ENCODE measurements at places on chromosomes 4 and X.

DNA sequence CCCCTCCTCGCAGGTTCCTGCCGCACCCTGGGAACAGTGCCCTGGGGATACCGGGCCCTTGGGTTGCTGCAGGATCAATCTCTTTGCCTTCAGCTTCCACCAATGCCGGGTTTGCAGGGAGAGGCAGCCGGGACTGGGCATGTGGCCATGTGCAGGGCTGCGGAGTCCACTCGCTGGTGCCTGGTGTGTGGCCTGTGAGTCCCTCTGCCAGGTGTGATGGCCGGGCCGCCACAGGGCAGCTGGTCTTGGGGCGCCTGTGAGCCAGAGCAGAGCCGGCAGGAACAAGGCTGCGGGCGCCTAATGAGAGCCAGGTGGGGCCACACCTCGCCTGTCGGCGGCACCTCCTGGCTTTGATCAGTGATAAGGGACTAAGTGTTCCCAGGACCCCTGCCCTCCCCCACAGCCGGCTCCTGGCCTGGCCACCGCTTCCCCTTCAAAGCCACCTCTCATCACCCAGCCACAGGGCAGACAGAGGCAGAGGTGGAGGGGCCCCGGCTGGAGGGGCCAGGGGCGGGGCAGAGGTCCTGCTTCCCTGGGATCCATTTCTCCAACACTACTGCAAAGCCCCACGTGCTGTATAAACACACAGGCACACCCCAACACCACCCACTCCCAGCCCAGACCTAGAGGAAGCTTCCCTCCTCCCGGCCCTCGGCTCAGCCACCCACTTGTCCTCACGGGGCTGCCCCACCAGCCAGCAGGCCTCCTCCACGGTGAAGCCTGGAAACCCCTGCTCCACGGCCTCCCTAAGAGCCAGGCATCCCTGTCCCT is 132.7 kb downstream of the CPZ start:
- no peak for DNase-seq

GRCh38 chrX:5155301-5155700 is 1073.4 kb downstream of the NLGN4X start:
- DNase-seq: no peak

GRCh38 chr4:168636506-168637196 is 139.8 kb downstream of the PALLD start:
- DNase-seq: peak; percentile 93

DNA sequence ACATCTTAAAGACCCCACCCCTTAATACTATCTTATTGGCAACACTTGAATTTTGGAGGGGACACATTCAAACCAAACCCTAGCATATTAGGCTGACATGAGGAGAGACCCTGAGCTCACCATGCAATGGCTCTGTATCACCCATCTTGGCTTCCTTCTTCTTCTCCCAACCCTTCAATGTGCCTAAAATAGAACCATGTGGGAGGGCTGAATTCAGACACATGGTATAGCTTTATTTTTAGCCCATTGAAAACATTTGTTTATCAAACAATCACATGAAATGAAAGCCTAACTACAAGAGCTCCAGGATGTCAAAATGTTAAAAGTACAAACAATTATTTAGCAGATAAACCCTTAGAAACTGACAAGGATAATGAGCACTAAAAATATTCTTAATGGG is 81.6 kb downstream of the RASL11B start:
- no peak for DNase-seq

DNA sequence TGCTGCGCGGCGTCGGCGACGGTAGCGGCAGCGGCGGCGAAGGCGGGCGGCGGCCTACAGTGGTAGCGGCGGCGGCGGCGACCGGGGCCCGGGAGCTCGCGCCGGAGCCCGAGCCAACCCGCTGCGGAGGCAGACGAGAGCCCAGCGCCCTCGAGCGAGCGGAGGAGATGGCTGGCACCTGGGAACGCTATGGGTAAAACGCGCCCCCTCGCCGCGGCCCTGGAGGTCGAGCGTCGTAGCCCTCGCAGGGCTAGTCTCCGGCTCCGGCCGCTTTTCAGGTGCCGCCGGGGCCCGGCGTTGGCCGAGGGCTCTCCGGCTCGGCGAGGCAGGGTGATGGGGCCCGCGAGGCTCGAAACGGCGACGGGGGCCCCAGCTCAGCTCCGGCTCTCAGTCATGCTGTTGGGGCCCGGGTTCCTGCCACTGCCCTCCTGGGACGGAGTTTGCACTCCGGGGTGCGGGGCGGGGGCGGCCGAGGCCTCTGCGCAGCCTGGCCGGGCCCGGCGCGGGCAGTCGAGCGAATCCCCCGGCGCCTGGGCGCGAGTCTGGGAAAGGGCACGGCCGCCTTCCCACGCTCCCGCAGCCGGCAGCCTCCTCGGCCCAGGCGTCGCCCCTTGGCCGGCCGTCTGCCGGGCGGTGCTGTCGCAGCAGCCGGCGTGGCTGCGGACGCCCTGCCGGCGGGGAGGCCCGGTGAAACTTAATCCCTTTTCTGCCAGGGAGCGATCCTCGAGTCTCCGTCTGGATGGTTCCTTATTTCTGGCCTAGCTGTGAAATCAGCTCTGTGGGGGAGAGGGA is 768 bp downstream of the MID2 start:
- DNase-seq: peak; percentile 48

GRCh38 chr4:45692131-45692735 is 431.6 kb downstream of the GABRG1 start:
- no peak for DNase-seq

- DNase-seq: peak; percentile 90
Observed at GRCh38 chrX:41084893-41085511, at the start of gene USP9X. TSS of gene USP9X (plus strand) at chrX:41085445. CDS start at chrX:41123629, 38,184 bp downstream.

DNA sequence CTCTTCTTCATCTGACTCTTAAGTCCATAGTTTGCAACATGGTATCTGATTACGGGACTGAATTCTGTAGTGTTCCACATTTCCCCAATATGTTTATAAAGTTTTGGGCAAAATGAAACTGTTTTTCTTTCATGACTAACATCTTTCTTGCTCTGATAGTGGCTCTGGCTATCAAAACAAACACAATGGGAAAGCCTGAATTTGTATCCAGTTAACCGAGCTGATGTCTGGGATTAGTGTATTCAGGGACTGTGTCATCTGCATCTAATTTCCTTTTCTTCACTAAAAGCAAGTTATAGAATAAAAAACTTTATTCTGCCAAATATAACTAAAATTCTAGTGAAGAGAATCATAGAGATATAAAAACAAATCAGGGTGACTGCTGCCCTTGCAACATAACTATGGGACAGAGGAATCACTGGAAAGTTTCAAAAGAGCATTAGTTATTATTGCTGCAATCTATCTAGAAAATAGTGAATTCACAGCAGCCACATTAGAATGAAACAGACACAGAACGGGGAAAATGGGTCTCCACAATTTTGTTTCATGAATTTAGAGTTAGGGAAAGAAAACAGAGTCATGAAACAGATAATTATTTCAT is 61.3 kb downstream of the ANTXR2 start:
- peak; percentile 94 for DNase-seq

- DNase-seq: no peak
Observed at GRCh38 chrX:103742339-103742738, 31.6 kb downstream of the TMEM31 start.

- no peak for DNase-seq
Observed at GRCh38 chrX:118977424-118977823, 3.0 kb downstream of the LONRF3 start.

- DNase-seq: peak; percentile 64
Observed at GRCh38 chr4:82268050-82268825, 105.6 kb downstream of the HNRNPD start.

GRCh38 chrX:139795196-139795595 is 87.2 kb upstream of the MCF2 start:
- DNase-seq: no peak

DNA sequence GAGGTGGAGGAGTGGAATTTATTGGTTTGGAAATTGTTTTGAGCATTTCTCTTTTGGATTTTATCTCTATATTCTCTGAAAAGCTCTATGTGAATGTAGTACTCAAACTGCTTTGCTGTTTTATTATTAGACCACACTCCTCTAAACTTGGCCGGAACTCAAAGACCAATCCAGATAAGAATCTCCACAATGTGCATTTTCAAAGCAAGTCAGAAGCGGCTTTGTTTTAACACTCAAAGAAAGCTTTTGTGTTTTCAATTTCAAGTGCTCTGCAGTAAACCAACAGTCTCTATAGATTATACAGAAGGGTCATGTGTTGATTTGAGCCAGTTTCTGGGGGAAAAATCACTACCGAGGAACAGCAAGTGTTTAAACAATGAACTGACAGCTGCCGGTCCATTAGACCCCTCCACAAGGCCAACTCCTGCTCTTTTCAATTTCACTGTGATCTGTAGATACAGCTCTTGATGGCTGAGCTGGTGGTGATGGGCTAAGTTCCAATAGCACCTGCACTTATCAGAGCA is 79.4 kb downstream of the FTHL17 start:
- no peak for DNase-seq

DNA sequence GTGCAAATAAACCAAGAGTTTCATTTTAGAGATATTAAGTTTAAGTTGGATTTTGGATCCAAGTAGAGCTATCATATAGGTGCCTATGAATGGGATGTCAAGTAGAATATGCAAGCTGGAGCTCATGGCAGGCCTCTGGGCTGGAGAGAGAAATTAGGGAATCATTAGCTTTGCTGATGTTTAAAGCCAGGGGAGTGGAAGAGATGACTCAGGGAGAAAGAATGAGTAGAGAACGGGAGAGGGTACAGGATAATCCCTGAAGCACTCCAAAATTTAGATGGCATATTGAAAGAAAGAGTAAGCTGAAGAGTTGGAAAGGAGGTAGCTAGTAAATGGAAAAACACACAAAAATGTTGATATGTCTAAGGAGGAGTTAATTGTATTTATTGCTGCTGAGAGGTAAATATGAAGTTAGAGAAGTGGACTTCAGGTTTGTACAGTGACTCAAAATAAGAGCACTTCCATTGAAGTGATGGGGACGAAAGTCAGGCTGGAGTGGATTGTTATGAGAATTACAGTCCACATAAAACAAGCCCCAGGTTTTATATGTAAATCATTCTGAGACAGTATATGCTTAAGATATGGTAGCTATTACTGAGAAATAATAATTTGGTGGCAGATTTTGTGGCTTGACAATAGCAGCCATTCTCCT is 72.5 kb upstream of the GRXCR1 start:
- no peak for DNase-seq

GRCh38 chrX:68784816-68785215 is 44.0 kb upstream of the EFNB1 start:
- DNase-seq: no peak

DNA sequence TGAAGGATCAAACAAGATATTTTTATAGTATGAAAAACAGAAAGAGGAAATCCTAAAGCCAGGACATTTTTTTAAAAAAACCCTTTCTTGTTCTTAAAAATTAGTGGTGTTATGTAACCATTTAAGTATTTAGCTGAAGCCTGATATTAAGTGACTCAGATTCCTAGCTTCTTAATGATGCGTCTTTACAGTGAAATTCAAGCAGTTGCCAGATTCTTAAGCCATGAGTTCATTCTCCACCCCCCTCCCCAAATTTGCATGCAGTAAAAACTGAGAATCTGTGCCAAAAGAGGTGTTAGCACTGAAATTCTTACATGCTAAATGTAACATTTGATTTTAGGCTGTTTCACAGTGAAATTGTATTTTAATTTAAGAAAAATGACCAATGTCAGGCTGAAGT is 180.8 kb downstream of the RAPGEF2 start:
- peak; percentile 88 for DNase-seq

DNA sequence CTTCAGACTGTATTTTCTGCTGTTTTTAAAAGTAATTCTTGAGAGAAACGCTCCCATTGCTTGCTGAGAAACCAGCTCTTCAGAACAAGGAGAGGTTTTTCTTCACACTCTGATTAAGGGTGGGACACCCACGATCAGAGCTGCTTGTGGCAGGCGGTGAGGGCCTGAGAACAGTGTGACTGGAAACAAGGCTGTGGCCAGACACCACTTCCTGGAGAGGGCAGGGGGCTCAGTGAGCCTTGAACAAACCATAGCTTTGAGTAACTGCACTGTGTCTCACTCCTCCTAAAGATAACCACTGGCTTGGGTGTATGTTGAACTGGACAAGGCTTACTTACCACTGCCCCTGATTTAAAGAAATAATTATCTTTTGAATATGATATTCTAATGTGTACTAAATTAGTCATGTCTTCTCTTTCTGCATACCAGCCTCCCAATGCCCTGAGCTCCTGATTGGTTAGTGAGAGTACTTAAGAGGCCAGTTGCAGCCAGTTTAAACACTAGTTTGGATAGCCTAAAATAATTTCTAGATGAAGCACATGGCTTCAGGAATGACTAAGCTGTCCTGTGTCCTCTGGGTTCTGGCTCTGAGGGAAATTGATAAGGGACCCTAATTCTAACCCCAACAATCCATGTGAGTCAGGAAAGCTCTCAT is 3.7 kb upstream of the GPR82 start:
- peak; percentile 8 for DNase-seq

GRCh38 chr4:174216799-174217272 is 66.6 kb downstream of the FBXO8 start:
- no peak for DNase-seq

GRCh38 chrX:136183917-136184316 is 36.6 kb downstream of the FHL1 start:
- no peak for DNase-seq

- DNase-seq: no peak
Observed at GRCh38 chr4:17846266-17846665, 35.5 kb downstream of the NCAPG start.

DNA sequence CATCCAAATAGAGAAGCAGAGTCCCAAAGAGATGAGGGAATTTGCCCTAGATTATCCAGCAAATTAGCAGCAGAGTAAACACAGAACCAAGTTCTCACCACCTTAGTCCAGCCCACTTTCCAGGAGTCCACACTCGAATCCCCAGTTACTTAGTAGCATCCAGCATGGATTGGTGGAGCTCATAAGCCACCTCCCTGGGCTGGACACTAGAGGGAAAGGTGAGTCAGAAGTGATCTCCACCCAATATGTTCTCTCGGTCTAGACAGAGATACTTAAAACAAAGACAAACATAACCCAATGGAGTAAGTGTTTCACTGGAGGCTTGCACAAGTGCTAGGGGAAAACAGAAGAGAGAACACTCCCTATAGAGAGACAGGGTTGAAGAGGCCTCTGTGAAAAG is 105.1 kb upstream of the CPEB2 start:
- DNase-seq: no peak

GRCh38 chr4:107693132-107693531 is 26.9 kb downstream of the PAPSS1 start:
- DNase-seq: peak; percentile 26

DNA sequence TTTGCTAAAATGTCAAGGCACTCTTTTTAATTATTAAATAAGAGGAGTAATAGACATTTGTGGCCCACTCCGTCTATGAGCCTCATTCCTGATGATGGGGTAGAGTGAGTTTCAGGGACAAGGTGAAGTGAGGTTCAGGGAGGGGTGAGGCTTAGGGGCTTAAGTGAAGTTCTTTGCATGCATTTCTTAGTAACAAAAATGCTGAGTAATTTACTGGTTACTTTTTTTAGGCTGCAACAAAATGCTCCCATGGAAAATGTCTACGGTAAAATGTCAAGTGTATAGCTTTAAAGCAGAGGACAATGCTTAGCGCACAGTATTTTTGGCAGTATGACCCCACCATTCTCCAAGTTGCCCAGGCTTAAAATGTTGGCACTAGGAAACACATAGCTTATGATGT is 2.0 kb upstream of the USO1 start:
- no peak for DNase-seq
